ENCODE measurements at places on chromosomes 2 and 18.
A peak's percentile ranks its signal among the peaks of the same experiment; 100 is the strongest.

- DNase-seq: no peak
These were observed 179.3 kb upstream of the ZC3H15 start for GRCh38 chr2:186306754-186307153.

- no peak for DNase-seq
These were observed 10.1 kb downstream of the ACADL start for GRCh38 chr2:210215120-210215519.

GRCh38 chr2:174648896-174649295 lies 51.3 kb upstream of the WIPF1 start:
- no peak for DNase-seq

DNA sequence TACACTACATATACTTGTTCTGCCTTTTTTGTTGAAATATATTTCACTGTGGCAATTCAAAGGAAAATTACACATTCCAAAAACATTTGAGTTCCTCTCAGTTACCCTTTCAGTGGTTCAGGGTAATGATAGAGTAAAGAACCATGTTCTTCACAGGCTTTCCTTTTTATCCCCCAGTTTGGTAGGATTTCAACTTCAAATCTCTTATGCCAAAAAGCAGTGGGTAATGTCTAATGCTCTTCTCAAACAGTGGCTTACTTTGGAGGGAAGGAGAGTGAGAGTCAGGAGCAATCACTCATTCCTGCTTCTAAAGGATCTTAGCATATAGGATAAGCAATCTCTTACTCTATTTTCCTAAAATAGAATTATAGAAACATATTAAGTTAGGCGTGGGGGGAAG lies 290.6 kb downstream of the ZEB2 start:
- DNase-seq: no peak

GRCh38 chr18:54672846-54673475 lies 81.9 kb downstream of the DYNAP start:
- no peak for DNase-seq

DNA sequence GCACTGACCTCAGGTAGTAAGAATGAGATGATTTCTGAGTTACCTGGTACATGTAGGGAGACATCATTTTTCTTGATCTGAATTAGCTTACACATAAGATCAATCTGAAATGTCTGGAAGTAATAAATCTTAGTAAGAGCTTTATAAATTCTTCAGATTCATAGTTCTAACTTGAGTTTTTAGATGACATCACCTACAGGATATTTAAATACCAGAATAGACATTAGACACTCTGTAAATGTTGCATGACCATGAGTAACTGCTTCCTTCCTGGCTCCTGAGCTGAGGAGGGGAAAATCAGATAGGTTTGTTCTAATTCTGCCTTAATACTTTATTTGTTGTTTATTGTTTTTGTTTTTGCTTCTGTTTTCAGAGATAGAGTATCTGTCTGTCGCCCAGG lies 181.8 kb downstream of the PHLPP1 start:
- DNase-seq: no peak

DNA sequence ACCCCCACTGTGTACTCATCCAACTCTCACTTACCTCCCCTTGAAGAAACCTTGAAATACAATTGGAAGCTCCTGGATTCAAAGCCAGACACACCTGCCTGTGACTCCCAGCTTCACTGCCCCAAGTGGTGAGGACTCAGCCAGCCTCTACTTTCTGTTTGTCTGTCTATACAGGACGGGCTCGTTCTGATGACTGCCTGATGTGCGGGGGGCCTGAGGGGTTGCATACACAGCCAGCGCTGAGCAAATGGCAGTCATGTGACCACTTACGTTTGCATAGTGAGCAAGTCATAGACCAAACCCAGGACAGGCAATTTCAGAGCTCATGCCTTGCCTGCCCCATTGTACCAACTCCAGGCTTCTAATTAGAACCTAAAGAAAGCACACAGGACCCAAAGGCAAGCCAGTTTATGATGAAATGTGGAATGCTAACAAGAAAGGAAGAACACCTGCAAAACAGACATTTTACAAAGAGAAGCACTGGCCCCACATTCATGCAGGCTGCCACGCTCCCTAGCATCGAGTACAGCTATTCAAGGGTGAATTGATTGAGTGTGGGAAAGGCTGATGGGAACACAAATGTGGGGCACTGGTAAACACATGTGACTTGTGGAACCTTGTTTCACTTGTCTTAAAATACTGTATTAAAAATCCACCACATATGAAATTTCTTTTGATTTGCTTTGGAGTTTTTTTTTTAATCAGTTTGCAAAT lies 137.8 kb downstream of the LNPK start:
- no peak for DNase-seq

DNA sequence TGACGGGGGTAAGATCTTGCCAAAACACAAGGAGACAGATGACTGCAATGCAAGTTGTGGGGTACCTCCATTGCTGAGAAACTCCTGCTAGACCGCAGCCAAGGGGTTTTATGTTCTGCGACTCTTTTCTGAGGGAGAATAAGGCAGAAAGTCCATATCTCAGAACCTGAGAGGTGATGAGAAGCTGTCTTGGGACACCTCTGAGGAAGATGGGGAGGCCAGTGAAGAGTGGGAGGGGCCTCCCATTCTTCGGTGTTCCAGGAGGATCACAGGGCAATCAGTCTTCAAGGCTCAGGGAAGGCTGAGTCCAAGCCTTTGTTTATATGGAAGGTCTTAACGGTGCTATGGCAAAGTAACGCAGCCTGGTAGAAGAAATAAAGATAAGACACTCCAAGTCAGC lies 18.0 kb downstream of the CYP27A1 start:
- no peak for DNase-seq

- DNase-seq: no peak
These were observed 39.4 kb downstream of the HRH4 start for GRCh38 chr18:24499814-24500213.

DNA sequence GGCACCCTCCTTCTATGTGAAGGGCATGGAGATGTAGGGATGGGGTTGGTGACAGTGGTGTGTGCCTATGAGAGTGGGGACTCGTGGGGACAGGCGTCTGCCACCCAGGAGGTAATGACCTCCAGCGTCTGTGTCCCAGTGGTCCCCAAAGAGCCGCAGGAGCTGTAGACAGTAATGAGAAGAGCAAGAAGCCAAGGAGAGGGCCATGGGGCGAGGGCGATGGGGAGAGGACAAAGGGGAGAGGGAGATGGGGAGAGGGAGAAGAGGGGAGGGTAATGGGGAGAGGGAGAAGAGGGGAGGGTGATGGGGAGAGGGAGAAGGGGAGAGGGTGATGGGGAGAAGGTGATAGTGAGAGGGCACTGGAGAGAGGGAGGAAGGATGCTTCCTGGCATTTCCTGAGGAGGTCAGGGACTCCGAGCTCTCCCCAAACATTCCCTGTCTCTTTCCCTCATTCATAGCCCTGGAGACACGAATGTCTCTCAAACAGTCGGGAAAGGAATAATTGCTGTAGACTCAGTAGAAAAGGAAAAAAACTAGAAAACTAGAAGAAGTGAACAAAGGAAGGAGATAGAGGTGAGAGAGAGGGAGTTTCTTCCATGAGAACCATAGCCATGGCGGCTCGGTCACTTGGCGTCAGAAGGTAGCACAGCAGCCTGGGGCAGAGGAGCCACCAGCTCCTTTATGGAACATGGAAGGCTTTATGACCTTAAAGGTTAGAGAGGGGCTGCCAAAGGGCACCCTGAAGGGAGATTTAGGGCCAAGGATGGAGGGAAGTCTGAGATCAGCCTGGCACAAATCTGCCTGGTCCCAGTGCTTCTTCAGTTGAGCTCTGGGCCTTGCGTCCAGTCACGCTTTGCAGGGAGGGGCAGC lies 39.5 kb downstream of the PSD4 start:
- no peak for DNase-seq

DNA sequence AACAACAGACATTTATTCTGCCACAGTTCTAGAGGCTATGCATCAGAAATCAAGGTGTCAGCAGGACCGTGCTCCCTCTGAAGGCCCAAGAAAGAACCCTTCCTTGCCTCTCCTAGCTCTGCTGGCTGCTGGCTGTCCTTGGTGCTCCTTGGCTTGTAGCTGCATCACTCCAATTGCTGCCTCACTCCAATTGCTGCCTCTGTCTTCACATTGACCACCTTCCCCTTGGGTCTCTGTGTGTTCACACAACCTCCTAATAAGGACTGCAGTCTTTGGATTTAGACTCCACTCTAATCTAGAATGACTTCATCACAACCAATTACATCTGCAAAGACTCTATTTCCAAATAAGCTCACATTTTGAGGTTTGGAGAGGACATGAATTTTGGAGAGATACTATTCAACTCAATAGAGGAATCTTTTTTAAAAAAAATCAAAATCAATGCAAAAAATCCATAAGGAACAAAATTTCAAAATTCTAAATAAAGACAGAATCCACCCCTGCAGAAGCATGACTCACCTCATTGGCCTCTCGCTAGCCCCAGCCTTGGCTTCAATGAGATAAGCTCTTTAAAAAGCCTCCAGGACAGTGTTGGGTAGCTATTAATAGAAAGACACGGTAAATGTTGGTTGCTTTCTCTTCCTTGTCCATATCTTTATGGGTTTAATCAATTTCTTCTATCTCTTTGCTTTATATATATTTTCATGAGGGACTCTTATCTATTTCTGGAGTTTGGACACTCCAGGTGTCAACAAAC lies 267.6 kb upstream of the MGAT5 start:
- no peak for DNase-seq

DNA sequence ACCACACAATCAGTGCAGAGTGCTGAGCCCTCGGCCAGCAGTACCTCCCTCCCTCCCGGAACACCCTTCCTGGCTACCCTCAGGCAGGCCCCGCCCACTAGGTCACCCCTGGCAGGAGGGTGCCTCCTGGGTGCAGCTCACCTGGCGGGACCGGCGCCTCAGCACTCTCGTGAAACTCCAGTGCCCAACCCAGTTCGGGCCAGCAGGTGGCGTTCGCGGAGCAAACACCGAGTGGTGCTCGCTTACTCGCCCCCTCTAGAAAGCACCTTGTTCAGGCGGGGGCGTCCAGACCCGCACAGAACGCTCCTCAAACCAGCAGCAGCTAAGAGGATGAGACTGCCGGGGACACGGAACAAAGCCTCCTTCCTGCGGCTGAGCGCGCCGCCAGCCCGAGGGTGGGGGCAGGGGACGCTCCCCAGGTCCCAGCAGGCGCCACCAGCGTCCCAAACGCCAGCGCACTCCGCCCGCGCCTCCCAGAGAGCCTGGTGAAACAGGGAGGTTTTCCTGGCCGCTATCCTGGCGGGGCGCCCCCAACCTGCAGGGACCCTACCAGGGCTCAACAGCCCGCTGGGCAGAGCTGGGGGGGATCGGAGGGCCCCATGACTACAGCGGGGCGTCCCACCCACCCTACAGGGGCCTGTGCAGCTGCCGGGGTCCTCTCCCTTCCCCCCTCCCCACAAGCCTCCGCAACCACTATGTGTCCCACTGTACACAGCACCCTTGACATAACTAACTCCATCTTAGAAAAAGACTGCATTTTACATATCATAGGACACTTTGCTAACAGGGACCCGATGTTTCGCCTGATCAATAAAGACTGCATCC lies 44.7 kb downstream of the MRPS5 start:
- peak; percentile 82 for DNase-seq

- DNase-seq: no peak
These were observed 514.9 kb downstream of the PTPRM start for GRCh38 chr18:8081872-8082553.

- no peak for DNase-seq
These were observed 188.8 kb downstream of the EN1 start for GRCh38 chr2:118658596-118659198.

GRCh38 chr2:170820757-170821530 lies 4.3 kb downstream of the GAD1 start:
- no peak for DNase-seq

DNA sequence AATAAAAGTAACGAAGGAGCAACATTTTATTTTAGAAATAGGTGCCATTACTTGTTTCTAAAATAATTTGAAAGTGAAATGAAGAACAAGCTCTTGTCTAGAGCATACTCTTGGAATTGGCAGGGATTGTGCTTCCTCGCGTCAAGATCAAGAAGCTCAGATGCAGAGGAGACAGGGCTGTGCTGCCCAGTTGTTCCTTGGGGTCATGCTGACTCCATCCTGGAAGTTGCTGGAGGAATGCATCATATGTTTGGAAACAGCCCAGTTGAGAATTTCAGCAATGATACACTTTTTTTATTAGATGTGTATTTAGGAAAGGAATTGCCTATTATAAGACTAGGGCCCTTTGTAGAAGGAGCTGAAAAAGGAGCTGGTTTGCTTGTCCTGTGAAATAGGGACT lies 17.2 kb downstream of the LTBP1 start:
- no peak for DNase-seq

DNA sequence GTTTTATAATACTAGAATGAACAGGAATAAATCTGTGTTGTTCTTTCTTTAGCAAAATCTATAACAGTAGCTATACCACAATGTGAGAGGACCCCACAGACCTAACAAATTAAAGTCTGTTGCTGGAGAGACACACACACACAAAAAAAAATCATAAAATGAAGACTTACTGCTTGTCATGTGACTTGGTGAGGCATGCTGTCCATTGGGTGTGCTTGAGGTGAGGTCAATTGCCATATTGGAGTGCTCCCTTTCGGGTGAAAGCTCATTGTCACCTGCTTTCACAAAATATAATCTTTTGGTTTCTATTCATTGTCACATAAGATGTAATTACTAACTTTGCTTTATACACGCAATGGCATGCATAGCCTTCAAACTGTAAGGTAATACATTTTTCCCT lies 3.9 kb downstream of the IKZF2 start:
- DNase-seq: no peak

- no peak for DNase-seq
These were observed 2.1 kb downstream of the PCBP1 start for GRCh38 chr2:70089220-70089982.

DNA sequence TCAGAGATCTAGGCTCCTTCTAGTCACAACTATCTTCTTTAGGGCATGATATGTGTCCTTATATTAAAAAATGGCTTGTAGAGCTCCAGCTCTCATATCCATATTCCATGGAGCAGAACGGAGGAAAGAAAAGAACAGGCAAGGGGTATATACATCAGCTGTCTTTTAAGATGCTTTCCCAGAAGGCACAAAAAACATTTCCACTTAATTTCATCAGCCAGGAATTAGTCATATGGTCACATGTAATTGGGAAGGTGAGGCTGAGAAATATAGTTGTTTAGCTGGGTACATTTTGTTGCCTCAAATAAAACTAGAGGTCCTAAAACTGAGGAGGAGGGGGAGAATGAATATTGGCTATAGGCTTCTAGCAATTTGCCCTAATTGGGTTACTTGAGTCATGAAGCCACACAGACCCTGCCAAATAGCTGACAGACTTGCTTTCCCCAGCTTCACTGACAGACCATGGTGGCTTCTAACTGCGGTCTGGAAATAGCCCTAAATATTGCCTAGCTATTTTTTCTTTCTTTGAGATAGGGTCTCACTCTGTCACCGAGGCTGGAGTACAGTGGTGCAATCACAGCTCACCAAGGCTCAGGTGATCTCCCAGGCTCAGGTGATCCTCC lies 20.0 kb downstream of the MAIP1 start:
- DNase-seq: no peak

- no peak for DNase-seq
These were observed 112.9 kb downstream of the SLC8A1 start for GRCh38 chr2:40339026-40339425.

GRCh38 chr2:32572030-32572429 lies 55.8 kb upstream of the TTC27 start:
- no peak for DNase-seq

- DNase-seq: no peak
These were observed 51.1 kb downstream of the NABP1 start for GRCh38 chr2:191728750-191729624.
